ENCODE measurements at places on chromosomes 6 and 20.

DNA sequence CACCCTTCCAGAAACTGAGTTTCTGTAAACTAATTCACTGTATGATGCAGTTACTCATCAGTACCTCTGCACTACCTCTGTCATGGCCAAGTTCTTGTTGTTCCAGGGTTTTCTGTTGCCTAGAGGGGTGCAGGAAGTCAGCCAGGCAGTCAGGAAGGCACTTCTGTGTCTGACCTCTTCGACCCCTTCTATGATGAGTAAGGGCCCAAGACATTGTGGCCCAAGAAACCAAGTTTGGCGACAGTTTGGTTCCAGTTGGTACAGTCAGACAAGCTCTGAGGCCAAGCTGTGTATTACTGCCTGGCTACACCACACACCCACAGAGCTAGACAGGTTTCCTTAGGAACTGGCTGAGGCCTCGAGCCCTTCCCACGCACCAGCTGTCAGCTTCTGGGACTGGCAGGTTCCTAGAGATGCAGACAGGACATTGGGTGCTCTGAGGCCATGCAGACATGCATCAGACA, 41.2 kb downstream of the TRAF3IP2 start:
- no peak for DNase-seq

- no peak for DNase-seq
These were observed 41.9 kb downstream of the PCNA start for GRCh38 chr20:5077761-5078387.

- DNase-seq: no peak
These were observed 139.4 kb upstream of the EYA4 start for GRCh38 chr6:133101790-133102189.

DNA sequence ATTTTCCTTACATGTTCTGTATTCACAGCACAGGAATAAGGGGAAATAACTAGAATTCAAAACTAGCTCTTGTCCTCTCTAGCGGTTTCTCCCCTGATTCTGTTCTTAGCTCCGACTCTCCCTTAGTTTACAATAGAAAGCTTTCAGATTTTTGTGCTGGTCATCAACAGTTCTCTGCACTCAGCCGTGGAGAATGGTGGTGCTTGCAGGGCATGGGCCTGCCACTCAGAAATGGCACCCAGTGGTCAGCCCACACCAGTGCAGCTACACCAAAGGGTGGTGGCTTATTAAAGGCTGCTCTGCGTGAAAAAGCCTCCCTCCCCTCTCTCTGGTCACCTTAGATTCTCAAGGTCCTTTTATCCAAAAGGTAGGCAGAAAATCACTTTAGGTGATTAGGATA, 123.5 kb downstream of the SASH1 start:
- no peak for DNase-seq

GRCh38 chr6:39834866-39835265, 42.7 kb downstream of the DAAM2 start:
- no peak for DNase-seq

DNA sequence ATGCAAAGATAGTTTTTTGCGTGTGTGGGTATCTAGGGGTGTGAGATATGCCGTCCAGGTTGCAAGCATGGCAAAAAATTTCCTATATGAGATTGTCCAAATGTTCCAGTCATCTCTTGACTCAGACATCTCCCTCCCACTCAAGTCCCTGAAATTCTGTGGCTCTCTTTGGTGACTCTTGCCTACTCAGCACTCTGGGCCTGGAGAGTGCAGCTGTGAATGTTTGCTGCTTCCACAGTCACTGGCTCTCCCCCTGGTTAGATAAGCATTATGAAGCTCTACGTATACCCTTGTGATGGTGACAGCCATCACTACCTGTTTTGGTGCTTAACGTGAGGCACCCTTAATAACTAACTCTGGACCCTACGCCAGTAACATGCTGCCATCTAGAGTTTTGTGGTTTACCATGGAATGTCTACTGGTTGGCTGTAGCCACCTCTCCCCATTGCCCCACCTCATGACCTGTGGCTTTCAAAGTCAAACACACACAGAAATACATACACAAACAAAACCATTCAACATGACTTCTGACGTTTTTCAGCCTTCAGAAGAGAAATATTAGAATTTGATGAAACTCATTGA, 621.9 kb upstream of the CITED2 start:
- DNase-seq: no peak

DNA sequence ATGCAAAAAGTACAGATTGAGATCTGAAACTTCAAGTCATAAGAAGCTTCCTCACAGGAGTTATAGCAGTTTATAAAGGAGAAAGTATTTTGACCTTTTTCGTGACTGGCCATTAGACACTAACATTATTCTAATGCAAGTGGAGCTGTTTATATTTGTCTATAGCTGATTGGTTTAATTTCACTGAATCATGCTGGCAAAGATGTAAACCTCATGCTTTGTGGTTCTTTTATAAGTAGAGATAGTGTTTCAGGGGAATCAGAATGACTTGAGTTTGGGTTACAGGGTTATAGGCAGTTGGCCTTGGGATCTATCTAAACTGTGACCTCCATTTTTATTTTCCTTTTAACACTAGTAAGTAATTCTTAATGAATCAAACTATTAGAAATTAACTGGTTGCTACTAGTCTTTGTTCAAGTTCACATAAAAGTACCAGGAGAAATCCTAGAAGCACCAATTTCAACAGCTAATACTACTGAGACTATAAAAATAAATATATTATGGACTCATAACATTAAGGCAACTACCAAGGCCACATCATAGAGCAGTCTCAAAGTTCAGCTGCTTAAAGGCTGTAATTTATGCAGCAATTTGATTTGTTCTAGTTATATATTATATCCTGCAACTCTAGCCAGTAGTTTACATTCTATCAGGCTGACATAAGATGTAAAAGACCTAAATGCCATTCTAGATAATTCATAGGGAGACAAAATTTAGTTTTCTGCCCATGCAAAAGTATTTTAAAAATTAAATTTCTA, 94.0 kb downstream of the RNGTT start:
- DNase-seq: no peak

DNA sequence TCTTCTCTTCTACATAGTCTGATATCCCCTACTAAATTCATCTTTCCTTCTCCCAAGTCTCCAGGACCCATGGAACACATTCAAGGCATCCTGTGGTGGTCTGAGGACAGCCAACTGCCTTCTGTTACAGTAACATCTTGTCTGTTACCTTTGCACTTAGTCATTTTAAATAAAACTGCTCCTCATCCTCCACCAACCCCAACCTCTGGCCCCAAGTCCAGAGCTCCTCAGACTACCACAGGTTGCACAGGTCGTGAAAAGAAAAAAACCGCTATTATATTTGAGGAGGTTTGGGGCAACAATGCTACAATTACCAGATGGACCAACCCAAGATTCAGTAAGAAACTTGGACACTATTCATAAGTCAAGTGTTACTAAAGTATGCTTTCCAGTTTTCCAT, 49.9 kb downstream of the MAN1A1 start:
- DNase-seq: no peak

DNA sequence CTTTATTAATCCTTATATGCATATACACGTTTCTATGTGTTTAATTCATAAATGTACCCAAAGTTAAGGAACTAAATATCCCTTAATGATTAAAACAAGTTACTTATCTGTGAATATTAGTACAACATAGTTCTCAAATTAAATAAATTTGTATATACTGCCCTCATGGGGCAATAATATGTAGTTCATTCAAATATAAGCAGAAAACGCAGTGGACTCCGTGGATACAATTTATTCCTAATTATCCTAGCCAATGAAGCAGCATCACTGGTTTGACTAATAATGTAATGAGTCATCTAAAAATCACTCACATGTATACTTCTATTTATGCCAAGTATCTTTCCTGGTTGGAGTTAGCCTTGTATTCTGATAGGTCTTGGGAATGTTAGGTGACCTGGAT, 111.6 kb downstream of the TBC1D32 start:
- no peak for DNase-seq

DNA sequence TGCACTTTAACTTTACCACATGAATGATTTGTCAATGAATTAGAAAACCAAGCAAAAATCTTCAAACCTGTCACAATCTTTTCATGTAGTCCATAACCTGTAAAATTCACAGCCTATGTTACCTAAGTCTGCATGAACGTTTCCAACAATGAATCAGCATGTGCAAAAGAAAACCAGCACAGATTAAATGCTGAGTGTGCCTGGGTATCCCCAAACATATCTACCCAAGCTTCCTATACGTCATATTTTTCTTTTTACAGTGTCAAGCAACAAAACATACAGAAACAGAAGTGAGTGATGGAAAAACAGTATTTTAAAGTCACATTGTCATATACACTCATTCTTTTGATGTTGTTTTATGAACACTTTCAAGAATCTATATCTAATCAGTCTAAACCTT, 713.5 kb downstream of the RFPL4B start:
- DNase-seq: no peak

DNA sequence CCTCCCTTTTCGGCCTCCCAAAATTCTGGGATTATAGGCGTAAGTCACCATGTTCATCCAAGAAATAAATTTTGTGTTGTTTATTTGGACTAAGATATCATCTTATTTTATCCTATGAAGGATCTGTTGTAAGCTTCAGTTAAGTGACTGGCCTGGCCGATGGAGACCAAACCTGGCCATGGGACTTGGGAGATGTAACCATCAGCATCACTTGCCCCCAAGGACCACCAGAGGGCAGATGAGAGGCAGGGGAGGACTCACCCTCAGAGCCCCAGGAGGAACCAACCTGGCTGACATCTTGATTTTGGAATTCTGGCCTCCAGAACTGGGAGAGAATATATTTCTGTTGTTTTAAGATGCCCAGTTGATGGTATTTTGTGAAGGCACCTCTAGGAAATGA, 266.7 kb downstream of the CDH26 start:
- no peak for DNase-seq

GRCh38 chr6:151001387-151002056, 136.0 kb downstream of the MTHFD1L start:
- no peak for DNase-seq

DNA sequence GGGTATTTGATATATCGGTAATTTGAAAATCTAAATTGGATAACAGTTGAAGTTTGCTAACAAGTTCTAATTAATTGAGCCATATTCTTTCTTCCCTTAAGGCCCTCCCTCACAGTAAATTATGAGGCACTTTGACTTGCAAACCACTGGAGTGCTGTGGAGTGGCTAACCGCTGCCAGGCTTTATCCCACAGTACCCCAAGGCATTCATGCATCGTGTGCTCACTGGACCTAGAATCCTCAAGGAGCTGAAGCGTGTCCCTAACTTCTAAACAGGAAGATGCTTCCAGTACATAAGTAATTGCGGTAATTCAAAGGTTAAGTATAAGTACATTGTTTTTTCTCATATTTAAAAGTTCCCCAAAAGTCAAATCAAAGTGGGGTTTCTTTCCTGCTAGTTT, 499.9 kb downstream of the TFAP2A start:
- no peak for DNase-seq

- DNase-seq: no peak
These were observed 1.2 kb upstream of the CD164 start for GRCh38 chr6:109383438-109383940.

DNA sequence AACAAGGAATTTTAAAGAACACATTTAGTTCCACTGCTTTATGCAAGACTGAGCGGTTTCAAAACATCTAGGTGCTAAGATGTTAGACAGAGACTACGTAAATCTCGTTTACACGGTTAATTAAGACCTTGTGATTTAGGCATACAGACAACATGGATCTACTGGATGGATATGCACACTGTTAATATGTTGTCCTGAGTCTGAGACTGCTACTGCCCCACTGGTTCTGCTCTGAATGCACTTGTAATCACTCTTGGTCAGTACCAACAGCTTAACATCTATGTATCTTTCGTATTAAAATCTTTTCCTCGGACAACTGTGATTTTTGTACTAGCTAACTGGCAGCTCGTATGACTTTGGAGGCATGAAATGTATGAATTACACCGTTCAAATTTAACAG, 3.1 kb downstream of the MAN1A1 start:
- DNase-seq: no peak

- DNase-seq: no peak
These were observed 222.6 kb downstream of the RNF144B start for GRCh38 chr6:18609715-18610114.

DNA sequence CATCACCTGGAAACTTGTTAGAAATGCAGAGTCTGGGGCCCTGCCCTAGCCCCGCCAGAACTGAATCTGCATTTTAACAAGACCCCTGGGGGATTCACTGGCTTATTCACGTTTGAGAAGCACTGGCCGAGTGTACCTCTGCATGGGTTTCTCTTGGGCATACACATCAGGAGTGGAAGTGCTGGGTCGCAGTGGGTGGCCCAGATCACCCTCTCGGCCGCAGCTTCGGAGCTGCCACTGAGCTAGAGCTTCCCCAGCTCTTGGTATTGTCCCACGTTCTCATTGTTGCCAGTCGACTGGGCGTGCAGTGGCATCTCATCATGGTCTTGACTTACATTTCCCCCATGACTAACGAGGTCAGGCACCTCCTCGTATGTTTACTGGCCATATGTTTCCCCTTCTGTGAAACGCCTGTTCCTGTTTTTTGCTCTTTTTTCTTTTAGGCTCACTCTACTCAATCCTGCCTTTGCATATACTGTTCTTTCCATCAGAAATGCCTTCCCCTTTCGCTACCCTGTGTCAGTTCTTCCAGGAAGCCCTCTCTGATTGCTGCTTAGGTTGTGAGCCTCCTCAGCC, 3.0 kb upstream of the DLGAP4 start:
- no peak for DNase-seq

- DNase-seq: no peak
These were observed 83.8 kb upstream of the FAM184A start for GRCh38 chr6:119162134-119162775.

DNA sequence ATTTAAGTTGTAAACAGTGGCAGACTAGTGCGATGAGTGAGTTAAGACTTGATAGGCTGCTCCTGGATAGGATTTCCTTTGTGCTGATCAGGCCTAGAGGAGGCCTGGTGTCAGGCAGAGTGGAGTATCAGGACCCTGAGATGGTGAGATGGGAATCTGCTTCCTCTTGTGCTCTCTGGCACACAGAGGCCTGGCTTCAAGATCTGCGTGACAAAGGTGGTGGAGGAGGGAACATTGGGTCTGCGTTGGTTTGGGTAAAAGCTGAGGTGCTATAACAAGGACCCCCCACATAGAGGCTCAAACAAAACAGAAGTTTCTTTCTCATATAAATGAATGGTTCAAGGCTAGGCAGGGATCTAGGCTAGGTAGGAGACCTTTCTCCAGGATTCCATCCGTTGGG, 20.3 kb downstream of the SCAND1 start:
- DNase-seq: no peak

- no peak for DNase-seq
These were observed 54.6 kb downstream of the GMPR start for GRCh38 chr6:16292942-16293341.

GRCh38 chr6:53492860-53493634, 51.9 kb downstream of the GCLC start:
- DNase-seq: no peak
